Adipocyte (in vitro differentiated cells): ENCODE measurements at places on chromosomes 7 and 10.
A peak's percentile ranks its signal among the peaks of the same experiment; 100 is the strongest.

GRCh38 chr7:14095233-14095950, 105.9 kb upstream of the ETV1 start:
- no peak for DNase-seq

- peak; percentile 37 for DNase-seq
Observed at GRCh38 chr10:34323192-34323591, 491.9 kb downstream of the PARD3 start.

DNA sequence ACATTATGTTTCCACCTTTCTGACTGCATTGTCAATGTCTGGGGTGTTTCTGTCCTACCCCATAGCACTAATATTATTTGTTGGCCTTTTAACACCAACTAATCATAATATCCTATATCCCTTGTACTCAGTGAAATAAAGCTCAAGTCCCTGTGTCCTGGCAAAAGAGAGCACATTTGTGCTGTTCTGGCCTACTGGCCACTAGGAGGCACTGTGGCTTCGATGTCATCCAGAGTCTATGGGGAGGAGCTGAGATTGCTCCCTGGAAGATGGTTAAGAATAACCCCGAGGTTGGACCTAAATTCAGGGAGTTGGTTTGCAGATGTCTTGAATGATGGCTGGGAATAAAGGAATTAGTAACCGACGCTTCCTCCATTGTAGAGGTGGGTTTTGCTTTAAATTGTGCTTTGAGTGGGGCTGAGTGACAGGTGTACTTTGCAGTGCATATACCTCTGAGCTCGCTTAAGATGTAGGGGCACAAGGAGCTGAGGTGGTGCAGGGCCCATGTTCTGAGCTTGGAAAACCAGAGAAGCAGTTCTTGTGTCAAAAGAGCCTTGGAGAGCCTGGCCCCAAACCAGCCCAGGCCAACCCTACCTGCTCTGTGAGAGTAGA, 191.2 kb upstream of the PRSS1 start:
- peak; percentile 52 for DNase-seq

- no peak for DNase-seq
Observed at GRCh38 chr10:129861776-129862531, 102.1 kb downstream of the EBF3 start.

- no peak for DNase-seq
Observed at GRCh38 chr10:84563355-84563754, 235.0 kb downstream of the CCSER2 start.

DNA sequence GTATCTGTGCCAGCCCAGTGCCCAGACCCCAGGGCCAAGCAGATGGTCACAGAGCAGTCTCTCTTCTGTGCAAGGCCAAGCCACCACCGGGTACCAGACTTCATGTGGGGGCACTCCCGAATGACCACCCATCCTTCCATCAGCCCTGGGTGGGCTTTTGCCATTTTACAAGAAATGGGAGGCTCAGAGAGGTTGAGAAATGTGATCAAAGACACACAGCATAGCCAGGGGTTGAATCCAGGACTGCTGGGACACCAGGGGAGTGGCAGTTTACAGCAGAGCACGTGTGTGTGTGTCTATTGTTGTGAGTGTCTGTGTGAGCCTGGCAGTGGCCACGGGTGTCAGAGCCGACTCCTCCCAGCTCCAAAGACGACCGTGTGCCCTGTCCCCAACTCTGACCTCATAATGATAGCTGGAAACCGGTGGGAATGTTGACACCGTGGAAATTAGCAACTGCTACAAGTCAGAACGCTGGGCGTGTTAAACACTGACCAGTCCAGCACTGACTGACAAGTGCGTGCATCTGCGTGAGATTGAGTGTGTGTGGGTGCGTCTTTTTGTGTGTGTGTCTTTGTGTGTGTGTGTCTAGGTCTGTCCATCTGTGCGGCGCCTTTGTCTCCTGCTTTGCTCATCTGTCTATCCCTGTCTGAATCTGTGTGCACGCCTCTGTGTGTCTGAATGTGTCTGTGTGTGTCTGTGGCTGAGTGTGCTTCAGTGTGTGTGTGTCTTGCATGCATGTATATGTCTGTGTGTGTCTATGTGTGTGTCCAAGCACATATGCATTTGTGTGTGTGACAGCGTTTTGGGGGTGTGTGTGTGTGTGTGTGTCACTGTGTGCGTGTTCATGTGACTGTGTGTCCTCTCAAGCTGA, 17.2 kb upstream of the SLC29A4 start:
- no peak for DNase-seq

- peak; percentile 81 for DNase-seq
Observed at GRCh38 chr7:73844848-73845460, 2.6 kb upstream of the METTL27 start.

GRCh38 chr10:86728056-86728455, 28.4 kb upstream of the BMPR1A start:
- no peak for DNase-seq

- DNase-seq = no peak
Observed at GRCh38 chr10:96448021-96448457, 65.7 kb downstream of the TLL2 start.

DNA sequence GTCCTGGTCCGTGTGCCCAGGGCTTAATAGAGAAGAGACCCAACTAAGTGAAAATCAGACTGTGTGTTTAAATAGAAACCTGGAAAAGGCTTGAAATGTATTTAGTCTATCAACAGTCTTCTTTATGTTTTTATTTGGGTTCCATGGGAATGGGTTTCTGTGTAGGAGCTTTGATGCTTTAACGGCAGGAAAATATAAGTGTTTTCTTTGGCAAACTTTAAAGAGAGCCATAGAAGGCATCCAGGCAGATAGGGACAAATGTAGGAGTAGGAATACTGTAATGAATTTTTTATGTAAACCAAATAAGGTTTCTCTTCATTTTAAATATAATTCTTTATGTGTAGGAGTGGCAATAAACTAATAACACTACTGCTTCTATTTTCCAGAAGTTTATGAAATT, 989.0 kb downstream of the GATA3 start:
- DNase-seq = no peak

GRCh38 chr7:78099715-78100394, 301.3 kb downstream of the PHTF2 start:
- peak; percentile 22 for DNase-seq

DNA sequence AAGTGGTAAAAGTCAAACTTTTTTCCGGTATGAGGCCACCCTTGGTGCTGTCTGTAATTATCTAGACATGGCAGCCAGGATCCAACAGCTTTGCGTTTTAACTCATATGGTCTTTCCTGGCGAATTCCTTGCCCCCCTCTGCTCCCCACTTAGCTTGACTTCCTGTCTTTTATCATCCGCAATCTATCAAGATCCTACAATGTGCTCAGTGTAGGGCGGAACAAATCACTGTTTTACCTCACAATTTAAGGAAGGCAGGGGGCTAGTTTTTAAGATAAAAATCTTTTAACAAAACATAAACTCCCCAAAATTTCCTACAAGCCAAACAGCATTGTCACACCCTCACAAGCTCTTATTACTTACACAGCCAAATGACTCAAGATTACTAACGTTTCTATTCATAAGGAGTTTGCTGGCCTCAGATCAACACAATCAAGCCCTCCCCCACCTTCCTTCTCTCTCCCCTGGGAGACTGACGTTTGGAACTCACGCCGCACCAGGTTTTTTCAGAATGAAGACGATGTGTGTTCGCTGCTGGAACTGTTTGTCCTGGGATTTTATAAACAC, 1.3 kb upstream of the CDK14 start:
- peak; percentile 65 for DNase-seq

DNA sequence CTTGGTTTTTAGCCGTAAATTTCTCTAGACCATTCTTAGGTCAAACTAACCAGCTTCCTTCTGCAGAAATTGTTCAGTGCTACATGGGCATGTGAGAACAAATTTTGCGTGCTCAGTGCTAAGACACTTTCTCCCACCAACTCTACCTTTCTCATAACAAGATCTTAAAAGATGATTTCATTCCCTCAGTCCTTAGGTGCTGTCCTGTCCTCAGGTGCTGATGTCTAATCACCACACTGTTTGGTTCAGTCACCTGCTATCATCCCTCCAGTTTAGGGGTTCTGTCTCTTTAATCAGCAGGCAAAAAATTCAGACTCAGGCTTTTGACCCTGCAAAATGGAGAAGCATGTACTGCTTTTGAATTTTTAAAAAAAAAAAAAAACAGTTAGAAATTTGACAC, 227.5 kb upstream of the YAE1 start:
- no peak for DNase-seq

DNA sequence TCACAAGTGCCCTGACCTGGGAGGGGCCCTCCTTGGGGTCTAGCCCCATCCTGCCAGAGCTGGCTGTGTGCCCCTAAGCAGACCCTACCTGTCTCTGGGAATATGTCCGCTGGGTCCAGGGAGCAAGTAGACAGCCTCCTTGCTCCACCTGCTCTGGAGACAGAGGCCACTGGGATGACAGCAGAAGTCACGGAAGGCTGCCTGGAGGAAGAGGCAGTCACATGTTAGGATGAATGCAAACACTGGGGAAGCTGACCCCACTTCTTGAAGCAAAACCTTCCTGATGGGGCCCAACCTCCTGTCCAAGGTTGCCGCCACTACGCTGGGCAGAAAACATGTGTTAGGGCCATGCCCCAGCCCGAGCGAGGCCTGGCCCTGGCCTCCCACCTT, 11.7 kb upstream of the LFNG start:
- DNase-seq = no peak

DNA sequence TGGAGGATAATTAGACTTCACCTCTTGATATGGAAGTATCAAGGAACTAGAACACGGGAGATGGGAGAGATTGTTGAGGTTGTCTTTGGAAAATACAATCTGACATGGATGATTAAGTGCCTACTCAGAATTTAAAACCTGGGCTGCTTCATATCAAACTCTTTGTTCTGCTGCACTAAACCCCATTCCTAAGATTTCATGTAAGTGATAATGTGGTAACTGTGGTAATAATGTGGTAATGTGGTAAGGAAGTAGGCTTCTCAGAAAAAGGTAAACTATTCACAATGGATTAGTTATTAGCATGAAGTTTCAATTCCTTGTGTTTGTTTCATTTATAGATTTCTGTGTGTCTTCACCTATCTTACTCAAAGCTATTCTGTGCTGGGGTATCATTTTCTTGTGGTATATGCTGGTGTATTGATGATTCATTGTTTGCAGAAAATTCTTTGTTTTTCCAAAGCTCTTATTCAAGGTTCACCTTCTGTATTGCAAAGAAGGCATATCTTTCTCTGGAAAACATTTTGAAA, 129.9 kb upstream of the TAC1 start:
- no peak for DNase-seq

GRCh38 chr7:98569691-98570337, 47.3 kb upstream of the NPTX2 start:
- DNase-seq = no peak

DNA sequence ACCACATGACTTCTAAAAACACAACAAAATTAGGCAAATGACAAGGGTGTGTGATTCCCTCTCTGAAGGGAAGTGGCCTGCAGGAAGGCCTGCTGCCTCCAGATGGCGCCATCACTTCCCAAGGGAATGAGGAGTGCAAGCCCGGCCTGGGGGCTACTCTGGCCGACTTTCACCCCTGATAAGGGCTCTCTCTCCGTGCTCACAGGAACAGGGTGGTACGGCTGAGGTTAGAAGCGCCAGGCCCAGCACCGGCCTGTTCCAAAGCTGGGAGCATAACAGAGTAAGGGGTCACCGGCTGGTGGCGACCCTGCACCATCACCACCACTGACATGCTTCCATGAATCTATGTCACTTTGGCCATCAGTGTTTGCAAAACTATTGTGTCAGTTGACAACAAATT, 13.1 kb downstream of the RBP3 start:
- peak; percentile 68 for DNase-seq

DNA sequence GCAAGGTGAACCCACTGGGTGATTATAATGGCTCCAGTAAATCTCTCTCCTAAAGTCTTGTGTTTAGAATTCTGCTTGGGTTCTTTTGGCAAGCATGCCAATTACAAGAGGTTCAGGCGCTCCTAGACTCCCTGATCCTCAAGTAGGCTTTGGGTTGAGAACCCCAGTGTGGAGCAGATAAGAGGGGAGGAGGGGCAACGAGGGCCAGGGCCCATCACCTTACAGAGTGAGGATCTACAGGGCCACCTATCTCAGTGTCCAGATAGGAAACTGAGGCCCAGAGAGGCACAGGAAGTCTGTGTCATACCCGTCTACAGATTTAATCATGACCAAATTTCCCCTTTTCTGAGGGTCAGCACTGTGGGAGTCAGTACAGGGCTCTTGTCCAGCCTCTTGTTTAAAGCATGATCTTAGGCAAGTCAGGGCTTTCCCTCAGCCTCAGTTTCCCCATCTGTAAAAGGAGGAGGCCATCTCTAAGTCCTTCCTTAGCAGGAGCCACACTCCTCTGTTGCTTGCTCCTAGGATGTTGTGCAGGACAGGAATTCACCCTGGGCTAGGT, 4.4 kb downstream of the TACR2 start:
- DNase-seq = no peak

DNA sequence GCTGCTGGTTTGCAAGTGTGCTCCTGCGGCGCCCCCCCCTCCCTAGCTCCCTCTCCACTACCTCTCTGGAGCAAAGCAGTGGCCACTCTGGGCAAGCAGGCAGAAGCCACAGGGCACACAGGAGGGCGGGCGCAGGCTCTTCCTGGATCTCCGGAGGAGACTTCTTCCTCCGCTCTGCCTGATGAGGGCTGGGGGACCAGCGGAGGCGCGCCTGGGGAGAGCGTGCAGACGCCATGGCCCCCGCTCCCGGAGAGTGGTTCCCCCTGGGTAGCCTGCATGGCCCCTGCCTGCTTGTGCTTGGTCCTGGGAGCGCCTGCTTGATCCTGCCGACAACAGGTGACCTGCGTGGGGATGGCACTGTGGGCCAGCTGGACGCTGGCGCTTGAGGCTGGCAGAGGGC, 29.0 kb downstream of the ANKMY2 start:
- no peak for DNase-seq

DNA sequence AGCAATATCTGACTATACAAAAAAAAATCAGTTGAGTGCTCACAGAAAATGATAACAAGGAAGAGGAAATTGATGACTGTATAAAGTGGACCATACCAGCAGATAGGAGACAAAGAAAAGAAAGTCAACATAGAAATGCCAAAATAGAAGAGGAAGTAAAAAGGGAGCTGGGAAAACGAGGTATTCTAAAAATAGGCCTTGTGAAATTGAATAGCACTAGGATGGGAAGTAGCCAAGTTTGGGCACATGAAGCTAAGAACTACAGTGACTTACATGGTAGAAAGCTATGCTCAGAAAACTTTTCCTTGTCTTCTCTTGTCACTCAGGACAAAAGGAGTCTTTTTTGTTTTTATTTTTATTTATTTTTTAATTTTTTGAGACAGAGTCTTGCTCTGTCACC, 76.2 kb upstream of the APBB1IP start:
- DNase-seq = no peak

DNA sequence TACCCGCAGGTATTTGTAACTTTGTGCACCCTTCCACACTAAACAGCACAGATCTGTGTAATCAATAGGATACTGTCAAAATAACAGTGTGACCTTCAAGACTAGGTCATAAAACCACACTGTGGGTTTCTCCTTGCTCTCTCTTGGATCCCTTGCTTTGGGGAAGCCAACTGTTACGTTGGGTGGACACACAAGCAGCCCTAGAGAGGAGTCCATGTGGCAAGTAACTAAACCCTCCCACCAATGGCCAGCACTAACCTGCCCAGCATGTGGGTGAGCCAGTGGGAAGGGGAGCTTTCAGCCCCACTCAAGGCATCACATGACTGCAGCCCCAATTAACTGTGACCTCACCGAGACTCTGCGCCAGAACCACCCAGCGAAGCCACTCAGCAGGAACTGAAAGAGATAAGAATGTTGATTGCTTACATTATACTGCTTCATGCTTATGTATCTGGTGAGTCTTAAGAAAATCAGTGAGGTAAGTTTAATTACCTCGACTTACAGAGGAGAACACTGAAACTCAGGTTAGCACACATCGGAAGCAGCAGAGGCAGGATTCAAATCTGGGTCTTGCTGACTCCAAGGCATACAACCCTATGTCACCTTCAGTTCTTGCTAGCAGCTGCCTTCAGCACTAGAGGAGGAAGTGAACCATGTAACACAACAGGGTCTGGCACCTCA, 9.4 kb upstream of the ZC3HAV1 start:
- DNase-seq = no peak

GRCh38 chr10:122850705-122851640, 5.3 kb upstream of the CUZD1 start:
- peak; percentile 54 for DNase-seq
